ENCODE measurements at places on chromosomes 1 and 21.

DNA sequence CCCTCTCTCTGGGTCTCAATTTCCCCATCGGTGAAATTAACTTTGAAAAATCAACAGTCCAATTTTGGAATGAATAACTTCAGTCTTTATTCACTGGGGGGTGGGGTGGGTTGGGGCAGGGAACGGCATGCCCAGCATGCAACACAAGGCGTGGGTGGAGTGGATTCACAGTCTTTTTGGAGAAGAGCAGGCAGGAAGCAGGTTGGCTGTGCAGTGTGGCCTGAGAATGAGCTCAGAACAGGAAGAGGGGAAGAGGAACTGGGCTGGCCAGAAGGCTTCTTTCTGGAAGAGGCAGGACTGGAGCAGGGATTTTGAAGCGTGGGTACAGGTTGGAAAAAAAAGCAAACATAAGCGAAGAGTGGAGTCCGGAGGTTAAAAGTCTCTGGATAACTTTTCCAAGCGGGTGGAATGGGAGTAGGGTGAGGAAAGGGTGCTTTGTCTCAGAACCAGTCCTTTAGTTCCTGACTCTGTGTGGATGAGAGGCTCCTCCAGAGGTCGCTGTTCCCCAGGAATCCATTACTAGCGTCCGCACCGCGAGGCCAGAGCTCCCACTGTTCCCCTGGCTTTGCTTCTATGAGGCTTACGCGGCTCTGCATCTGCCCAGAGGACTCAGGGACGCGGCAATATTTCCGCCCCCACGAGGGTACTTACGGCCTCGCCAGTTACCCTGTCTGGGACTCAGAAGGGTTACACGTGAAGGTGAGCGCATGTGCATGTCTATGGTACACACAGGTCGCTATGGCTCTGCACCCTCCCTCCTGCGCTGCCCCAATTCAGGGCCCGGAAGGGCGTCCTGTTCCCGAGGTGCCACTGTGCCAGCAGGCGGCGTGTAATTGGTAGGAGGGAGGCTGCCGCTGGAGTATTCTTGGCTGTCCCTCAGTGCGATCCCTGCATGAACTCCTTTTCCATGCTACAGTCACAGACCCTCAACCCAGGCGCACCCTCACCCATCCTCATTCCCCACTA, 5.5 kb upstream of the FOXD2 start:
- DNase-seq = peak; percentile 52

DNA sequence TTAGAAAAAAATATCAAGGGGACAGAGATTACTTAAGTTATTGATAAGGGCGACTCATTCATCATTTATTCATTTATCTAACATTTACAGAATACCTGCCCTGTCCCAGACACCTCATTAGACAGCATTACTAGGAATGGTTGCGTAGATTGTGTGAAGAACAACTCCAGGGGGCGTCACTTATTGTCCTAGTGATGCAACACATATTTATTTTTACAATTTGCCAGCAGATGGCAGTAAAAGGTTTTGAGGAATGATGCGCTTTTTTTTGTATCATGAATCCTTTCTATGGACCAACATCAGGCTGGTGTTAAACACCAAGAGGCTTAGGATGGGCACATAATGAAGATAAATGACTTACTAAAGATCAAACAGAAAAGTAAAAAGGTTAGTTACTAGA, 5.5 kb downstream of the NCAM2 start:
- no peak for DNase-seq

- no peak for DNase-seq
Measured at GRCh38 chr1:8189931-8190483, 127.9 kb upstream of the SLC45A1 start.

GRCh38 chr1:201400212-201400851, 1.2 kb upstream of the LAD1 start:
- DNase-seq = no peak

DNA sequence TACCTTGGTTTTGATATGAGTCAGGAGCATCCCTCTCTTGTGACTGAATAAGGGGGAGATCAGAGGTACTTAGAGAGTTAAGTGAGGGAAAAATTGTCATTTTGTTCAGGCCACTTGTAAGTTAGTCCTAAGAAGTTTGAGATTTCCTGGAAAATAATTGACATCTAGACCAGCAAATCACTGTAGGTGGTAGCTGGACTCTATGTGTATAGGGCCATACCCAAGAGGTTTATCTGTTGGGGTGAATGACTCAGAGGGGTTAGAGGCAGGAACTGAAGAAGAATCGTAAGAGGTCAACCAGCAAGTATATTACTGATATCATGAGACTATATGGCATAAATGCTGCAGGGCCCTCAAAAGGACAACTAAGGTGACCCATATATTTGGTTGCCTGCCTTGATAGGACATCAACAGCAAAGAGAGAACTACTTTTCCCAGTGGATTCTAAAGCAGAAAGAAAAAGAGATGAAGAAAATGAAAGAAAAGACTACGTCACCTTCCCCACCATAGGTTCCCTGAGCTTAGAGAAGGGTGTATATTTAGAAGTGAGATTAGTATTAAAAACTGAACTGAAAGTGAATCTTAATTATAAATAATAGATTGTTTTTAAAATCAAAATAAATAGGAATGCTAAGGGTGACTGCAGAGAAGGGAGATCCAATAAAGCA, 8.0 kb upstream of the RNPC3 start:
- DNase-seq = no peak

- no peak for DNase-seq
Measured at GRCh38 chr1:169529068-169529642, 43.4 kb upstream of the SLC19A2 start.

DNA sequence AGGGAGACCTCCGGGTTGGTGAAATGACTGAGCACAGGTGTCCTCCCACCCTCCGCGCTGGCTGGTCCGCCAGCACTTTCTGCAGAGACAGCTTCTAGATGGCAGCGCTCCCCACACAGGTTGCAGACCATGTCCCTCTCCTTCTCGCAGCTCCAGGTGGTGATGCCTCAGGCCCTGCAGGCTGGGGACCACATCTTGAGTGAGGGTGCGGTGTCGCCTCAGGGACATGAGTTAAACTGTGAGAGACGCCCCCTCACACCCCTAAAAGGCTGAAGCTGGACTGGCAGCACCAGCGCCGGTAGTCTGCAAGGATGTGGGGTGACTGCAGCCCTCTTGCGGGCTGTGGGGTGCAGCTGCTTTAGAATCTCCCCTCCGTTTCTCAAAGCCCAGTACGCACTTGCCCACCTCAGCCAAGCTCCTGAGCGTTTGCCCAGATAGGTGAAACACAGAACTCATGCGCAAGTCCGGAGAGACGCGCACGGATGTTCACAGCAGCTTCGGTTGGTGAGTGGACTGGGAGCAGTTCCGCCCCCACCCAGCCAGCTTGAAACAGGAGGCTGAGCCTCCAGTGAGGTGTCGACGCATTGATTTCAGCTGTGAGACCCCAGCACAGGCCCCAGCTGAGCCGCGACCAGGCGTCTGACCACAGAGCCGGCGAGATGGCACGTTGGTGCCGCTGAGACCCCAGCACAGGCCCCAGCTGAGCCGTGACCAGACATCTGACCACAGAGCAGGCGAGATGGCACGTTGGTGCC, 28.6 kb downstream of the COL6A1 start:
- no peak for DNase-seq

DNA sequence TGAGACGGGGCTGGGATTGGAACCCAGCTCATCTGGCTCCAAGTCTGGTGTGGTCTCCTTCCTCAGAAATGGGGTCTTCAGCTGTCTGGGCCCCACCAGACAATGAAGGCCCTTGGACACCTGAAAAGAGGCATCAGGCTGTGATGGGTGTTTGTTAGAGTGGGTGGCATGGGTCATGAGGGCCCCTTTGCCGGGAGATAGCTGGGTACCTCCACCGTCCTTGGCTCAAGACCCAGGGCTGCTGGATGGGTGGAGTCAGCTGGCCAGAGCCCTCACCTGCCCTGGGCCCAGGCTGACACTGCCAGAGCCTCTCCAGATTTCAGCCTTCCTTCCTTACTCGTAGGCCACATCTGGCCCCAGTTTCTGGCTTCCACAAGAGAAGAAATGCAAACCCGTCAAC, 13.4 kb upstream of the TTC22 start:
- DNase-seq = no peak

Measured in germinal center (tissue), 1 donor.